GM12864 (cell line): ENCODE measurements at places on chromosomes 12 and 14.
A peak's percentile ranks its signal among the peaks of the same experiment; 100 is the strongest.

DNA sequence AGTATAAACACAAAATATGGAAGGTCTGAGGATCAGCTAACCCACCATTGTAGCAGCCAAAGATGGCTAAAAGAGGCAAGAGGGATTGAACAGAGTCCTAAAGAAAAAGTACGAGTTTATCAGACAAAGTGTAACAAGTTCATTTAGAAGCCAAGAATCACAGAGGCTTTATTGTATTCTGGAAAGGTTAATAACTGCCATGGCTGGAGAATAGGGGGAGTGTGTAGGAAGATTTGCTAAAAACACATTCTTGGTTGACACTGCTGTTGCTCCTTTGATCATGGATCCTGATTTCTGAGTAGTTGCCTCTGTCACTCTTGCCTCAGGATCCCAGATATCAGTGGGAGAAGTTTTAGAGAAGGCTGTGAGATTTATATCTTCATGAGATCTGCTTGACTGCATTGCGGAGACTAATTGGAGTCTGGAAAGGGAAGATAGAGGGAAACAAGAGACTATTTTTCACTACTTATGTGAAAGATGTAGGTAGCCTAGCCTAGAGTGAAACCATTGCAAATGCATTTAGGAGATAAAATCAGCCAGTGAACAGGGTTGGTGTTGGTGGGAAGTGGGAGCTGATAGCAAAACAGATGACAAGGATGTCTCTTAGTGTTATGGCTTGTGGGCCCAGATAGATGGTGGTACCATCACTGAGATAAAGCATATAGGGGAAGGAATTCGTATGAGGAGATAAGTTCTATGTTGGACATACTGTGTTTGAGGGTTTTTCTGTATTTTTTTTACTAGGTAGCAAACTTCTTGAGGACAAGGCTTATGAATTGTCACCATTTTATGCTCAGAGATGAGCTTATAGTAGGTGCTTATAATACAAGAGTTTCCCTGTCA, 402.9 kb upstream of the PDE3A start:
- DNase-seq = no peak

DNA sequence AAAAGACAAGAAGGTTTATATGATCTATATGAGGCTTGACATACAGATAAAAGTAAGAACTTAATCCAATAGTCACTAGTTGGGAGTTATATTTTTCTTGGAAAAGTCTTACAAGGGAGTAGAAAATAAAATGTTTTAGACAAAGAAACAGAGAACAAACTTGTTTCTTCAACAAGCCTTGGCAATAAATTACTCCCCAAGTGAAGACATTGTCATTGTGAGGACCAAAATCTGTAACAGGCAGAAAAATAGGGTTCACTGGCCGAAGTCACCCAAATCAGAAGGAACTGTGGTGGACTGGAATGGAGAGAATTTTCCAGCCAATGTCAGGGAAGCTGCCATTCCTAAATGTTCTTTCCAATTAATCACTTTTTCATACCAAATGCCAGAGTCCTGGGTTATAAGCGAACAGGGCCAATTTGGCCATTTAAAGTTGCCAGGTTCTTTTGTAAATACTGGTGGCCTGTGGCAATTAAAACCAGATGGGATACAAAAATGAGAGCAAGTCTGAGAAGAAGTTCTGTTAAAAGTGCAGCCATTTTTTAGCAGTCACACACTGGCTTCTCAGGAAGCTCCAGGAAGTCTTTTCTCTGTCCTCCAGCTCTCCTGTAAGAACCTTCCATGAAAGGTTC, 117.3 kb upstream of the OVCH1 start:
- no peak for DNase-seq

DNA sequence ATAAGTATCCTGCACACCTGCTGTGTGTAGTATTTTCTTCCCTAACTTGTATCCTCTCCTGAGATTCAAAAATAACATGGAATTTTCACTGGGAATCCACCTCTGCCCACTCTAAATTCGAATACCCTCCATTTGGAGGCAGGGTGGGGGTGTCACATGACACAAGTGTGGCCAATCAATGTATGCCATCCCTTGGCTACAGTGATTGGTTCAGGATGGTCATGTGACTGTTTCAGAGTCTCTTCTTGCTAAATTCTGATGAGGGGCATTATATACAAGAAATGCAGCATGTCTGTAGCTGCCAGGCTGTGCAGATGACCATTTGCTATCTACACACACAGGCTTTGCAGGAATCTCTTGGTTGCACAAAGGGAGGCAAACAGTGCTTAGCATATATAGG, 86.8 kb upstream of the TMEM132C start:
- DNase-seq = no peak

DNA sequence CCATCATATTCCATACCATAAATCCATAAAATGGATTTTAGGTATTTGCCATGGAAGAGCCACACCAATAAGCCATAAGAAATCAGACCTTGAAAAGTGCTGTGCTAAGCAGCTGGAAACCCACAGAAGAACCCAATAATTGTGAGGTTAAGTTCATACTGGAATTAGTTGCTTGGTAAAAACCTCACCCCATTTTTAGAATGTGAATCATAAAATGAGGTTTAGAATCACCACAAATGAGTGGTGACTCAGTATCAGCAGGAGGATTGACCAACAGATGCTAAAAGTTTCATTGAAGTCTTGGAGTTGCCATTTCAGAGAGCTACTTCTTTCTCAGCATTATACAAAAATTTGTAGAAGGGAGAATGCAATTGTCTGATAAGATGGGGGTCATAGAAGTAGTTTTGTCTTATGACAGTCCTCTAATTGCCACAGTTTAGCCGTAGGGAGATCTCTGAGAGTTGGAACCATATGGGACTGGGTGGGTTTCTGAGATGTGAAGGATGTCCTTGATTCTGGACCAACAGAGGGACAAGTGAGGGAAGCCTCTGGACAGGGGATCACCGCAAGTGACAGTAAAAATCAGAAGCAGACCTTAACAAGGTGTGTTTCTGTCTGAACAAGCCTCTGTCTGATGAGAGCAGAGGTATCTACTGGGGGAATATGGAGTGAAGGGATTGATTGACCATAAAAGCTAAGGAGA, 1.4 kb upstream of the STON2 start:
- DNase-seq = no peak

DNA sequence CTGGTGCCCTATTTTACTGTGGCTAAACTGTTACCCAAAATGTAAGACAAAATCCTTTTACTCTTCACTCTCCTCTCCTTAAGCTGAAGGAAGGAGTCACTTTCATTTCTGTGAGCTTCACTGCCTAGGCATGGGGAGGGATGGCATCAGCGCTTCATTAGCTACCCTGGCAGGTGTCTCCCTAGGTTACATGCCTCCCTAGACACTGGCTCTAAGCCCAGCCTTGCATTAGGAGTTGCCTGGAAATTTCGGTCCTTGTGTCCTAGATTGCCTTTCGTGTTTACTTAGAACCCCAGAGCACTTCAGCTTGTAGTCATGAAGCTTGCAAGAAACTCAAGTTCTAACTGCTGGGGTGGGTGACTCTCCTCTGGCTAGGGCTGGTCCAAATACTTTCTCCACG, 520.5 kb upstream of the STXBP6 start:
- DNase-seq = no peak

GRCh38 chr12:65787056-65787865, 37.0 kb upstream of the HMGA2 start:
- no peak for DNase-seq

DNA sequence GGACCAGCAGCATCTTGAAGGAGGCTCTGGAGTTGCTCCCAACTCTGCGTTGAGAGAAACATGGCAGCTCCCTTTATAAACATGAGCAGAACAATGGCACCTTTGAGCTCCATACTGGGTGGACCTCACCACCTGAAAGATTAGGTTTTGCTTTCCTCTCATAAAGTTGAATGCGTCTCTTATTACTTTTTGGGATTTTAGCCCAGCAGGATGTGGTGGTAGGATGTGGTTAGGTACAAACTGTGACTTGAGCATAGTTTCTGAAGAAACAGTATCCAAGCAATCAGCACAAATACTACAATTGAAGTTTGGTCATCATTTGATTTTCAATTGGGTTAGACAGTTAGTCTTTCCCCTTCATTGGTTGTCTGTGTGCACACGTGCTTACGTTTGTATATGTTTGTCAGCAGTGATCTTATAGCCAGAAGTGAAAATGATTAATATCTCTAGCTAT, at the start of gene PRR4:
TSS of gene PRR4 (minus strand) at position 51 of the 454 bp plus-strand sequence. CDS start at position 13, 38 bp downstream.
- DNase-seq = no peak

- DNase-seq = no peak
These were observed 1.1 kb downstream of the HPD start for GRCh38 chr12:121857322-121858246.

DNA sequence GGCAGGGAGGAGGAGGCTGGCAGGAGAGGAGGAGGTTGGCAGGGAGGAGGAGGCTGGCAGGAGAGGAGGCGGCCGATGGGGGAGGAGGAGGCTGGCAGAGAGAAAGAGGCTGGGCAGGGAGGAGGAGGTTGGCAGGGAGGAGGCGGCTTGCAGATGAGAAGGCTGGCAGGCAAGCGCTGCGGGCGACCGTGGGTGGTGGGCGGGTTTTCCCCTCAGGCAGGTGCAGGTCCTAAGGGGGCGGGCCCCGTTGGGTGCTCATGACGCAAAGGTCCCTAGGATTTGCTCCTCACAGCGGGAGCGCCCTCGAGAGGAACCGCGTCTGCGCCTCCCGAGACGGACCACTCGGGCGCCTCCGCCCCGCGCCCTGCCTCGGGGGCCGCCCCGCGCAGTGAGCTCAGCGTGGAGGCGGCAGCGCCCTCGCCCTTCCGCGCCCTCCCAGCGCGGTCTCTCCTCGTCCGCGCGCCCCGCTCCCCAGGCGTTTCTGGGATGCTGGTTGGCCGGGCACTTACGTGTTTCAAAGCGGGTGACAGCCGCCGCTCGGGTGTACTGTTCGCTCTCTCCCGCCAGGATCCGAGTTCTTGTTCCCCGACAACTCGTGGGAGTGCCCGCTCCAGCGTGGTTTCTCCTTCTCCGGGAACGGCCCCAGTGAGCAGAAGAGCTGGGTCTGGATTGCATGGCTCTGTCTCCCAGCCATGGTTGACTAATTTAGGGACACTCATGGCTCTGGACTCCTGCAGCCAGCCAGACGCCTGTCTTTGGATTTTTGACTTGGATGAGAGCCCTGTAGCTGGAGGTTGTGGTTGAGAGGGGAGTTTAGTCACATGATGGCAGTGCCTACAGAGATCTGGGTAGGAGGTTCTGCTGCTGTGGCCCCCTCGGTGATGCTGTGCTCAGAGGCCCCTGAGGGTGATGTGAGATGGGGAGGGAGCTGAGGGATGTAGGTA, 64.1 kb upstream of the PPP4R3A start:
- no peak for DNase-seq

DNA sequence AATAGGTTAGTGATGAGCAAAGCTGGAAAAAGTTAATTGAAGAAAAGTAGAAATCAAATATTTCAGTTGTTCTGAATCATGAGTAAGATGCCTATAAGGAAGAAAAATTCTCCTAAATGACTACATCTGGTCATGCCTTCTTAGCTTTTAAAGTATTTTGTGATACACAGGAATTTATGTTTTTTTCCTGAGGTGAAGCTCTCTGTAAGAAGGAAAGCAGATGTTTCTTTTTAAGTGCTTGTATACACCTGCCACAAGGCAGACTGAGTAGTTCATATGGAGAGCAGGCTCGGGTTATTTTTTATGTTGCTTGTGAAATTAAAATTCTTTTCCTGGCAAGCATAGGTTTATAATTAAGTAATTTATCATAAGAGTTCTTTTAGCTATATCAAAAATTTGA, 275.2 kb downstream of the RAD51B start:
- no peak for DNase-seq

GRCh38 chr14:68139431-68140075, 320.0 kb downstream of the RAD51B start:
- no peak for DNase-seq

- no peak for DNase-seq
These were observed 1.5 kb downstream of the KRT8 start for GRCh38 chr12:52903285-52903854.

DNA sequence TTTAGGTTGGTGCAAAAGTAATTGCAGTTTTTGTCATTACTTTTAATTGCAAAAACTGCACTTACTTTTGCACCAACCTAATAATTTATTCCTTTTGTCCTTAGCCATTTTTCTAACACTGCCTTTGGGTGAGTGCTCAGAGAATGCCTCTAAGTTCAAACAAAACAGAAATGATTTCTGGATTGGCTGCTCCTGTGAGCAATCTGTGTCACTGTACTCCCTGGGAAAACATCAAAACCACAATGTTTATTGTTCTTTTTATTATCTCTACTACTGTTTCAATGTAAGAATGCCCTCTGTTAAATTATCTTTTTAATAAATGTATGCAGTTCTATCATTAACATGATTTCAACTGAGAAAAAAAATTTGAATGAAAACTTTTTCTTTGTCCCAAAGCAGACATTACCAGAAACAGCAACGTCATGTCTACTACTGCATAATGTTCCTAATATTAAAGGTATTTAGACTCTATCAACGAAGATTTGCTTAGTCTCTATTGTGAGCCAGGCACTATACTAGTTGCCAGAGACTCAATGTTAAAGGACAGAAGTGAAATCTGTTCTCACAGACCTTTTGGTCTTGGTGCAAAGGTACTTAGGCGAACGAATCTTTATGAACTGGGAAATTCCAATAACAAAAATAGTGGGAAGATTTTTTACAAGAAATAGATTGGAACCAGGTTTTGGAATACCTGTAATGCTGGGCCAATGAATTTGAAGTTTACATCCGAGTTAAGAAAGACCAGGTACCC, 6.2 kb downstream of the SLC41A2 start:
- no peak for DNase-seq

GRCh38 chr12:82350161-82350560, 8.0 kb downstream of the CCDC59 start:
- no peak for DNase-seq

DNA sequence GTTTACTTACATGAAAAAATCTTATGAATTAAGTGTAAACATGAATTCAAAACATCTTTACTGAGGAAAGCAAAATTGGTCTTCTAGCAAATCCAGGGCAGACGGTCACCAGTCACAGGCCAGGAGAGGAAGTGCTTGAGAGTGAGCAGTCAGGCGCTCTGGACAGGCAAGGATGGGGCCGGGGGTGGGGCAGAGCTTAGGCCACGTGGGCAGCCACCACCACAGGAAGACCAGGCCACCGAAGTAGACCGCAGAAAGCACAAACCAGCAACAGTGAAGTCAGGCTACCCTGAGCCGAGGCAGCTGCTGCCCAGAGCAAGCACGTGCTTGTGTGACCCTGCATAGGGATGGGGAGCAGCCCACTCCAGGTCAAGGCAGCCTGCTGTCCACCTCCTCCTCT, 33.5 kb downstream of the SLC6A12 start:
- DNase-seq = peak; percentile 3

DNA sequence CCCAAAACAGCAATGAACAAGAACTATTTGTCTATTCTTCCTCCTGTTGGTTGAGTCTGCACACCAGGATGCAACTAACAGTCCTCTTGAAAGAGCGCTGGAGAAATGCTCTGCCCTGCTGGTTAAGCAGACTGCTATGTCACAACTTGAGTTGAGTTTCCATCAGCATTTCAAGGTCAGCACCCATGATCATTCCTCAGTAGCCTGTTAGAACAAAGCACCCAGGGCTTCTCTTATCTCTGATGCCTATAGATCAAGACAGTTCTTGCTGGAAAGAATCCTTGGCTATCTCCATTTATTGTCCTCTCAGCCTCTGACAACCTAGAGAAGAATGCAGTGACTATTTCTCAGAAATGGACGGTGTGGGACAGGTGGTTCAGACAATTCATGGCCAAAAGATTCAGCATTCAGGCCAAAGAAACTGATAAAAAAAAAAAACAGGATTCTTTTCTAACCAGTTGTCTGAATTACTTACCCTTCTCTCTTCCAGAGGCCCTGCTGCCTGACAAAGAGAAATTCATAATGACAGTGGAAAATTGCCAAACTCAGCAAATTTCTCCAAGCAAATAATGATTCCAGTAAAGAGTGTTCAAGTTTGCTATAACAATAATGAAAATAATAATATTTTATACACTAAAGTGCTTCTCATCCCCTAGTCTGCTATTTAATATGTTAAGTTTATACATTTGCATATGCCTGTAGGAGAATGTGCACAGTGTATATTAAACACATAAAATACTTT, 306.7 kb downstream of the EMP1 start:
- no peak for DNase-seq
